Esophagus squamous epithelium (tissue), 5 donors: ENCODE measurements at places on chromosomes 3 and 15.

DNA sequence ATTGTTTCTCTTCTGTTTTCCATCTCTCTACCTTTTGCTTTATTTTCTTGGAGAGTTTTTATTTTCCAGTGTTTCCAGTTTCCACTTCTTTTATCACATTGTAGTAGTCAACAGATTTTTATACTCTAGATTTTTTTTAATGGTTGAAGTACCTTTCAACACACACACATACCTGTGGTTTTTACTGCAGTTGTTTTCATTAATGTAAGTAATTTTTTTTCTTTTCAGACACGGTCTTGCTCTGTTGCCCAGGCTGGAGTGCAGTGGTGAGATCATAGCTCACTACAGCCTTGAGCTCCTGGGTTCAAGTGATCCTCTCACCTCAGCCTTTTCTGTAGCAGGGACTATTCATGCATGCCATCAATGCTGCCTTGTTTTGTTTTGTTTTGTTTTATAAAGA, 472.5 kb upstream of the SGO1 start:
- DNase-seq: no peak

- DNase-seq: no peak
These were observed 14.7 kb downstream of the FILIP1L start for GRCh38 chr3:100099621-100100020.

DNA sequence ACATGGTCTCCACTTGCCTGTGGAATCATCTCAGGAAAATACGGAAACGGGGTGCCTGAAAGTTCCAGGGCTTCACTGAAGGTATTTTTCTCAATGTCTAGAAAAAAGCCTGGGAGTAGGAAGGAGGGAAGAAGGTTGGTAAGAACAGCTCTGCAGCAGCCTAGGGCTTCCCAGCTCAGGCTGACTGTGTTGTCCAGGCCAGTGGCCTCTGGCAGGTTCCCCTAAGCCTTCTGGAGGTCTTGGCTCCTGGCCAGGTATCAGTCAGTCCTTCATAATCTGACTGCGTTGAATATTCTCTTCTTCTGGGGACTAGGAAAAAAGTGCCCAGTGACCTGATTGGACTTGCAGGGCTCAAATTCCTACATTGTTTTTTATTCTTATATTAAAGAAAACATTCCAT, 38.6 kb downstream of the SSR3 start:
- DNase-seq: no peak

GRCh38 chr3:79247725-79248043, 520.1 kb downstream of the ROBO1 start:
- DNase-seq: no peak

GRCh38 chr3:111936967-111937366, 41.9 kb upstream of the ABHD10 start:
- no peak for DNase-seq

GRCh38 chr3:30341851-30342250, 264.6 kb upstream of the TGFBR2 start:
- DNase-seq: no peak
